Left ventricle myocardium inferior (tissue), 1 donor: ENCODE measurements at places on chromosomes 13 and 19. TPM values are rescaled to one million over a fixed set of nuclear protein-coding genes. Genes with fewer than 3 reads are reported as not detected.

Gene ZSCAN4
- total RNA-seq, result not detected

- no peak for DNase-seq
Observed at GRCh38 chr13:36325912-36326311, 20.3 kb downstream of the SPART start.

DNA sequence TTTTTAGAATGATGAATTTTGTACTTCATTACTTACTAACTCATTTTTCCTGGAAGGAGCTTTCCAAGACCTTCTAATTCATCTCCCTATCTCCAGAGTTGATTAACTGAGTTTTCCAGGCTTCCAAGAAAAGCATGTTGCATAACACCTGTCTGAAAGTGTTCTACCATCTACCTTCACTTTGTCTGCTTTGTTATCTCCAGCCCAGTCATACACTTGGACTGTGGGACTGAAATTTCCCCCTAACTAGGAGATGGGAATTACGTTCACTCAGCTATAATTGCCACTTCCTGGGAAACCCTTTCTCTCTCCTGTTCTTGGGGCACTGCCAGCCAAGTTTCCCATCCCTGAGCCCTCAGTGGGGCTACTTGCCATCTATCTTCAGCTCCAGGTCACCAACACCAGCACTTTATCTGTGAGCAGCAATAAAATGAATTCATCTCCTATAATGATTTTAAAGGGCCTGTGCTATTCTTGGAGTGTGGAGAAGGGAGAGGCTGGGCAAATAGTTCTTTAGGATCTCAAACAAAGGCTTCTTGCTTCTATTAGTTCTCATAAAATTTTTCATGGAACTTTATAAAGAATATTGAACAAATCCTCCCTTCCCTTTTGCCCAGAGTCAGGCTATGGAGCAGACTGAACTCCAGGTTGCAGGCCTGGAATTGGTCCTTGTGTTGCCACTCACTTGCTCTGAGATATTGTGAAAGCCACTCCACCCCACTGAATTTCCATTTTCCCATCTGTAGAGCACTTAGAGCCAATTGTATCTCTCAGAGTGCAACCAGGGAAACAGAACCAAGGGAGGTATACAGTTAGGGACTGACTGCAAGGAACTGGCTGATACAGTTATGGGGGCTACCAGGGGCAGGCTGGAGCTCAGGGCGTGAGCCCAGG is 17.8 kb upstream of the ATP12A start:
- DNase-seq, result no peak

Gene INSL3
- not detected for total RNA-seq

- DNase-seq, result peak; percentile 83
Observed at GRCh38 chr13:110340812-110341444, 33.8 kb downstream of the COL4A2 start.

Gene C1QTNF9B
- 2.1 TPM for total RNA-seq

DNA sequence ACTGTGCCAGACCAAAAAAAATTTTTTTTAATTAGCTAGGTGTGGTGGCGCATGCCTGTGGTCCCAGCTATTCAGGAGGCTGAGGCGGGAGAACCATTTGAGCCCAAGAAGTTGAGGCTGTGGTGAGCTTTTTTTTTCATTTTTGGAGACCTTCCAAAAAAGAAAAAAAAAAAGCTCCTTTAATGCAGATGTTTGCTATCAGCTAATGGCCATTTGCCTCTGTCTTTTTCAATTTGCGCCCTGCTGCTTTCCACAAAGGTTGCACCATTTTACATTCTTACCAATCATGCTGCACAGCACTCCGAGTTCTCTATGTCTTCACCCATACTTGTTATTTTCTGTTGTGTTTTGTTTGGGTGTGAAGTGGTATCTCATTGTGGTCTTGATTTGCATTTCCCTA is 15.6 kb upstream of the SMARCA4 start:
- DNase-seq, result no peak

Gene IER2
- 17.3 TPM for total RNA-seq

Gene ODAD3
- total RNA-seq, result 0.77 TPM

- DNase-seq, result no peak
Observed at GRCh38 chr19:33267706-33268105, 34.6 kb downstream of the CEBPA start.

GRCh38 chr19:33644284-33644836 is 22.6 kb downstream of the CHST8 start:
- DNase-seq, result no peak

GRCh38 chr19:54137699-54138488 is at the start of gene CNOT3:
Gene CNOT3 (plus strand): TSS chr19:54137762. CDS start chr19:54142979, 5,217 bp downstream.
- DNase-seq, result no peak

Gene PLEKHG2
- 14.1 TPM for total RNA-seq

DNA sequence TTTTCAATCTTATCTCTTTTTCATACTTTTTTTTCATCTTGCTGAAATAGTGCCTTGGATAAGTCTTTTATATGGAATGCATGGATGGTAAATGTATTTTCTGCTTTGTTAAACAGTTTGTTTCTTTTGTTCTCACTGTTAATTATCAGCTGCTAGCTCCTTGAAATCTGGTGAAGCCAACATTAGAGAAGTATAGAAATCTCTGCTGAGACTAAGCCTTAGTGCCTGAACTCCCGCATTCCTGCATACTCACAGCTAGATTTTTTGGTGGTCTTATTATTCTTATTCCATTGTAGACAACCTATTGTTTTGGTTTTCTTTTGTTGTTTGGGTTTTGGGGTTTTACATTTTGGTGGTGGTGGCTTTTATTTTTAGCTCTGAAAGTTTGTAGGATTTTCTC is 48.4 kb downstream of the DNAJC15 start:
- no peak for DNase-seq

DNA sequence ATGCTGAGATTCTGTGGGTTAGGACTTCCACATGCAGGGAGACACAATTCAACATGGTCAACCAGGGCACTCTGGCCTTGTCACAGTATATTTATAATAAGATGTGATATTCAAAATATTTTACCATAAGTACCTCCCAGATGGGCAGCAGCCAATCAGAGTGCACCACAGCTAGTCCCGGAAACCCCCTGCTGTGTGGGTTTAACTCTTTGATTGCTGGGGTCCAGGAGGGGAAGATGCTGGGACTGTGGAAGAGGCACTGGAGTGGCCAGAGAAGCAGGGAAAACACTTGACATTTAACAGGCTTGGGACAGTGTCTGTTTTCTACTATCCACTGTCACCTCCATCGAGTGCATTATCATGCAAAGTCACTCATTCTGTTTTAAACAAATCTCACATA is 99.0 kb downstream of the MBNL2 start:
- DNase-seq, result no peak

Gene RFPL4A
- not detected for total RNA-seq

Gene CEACAM16
- not detected for total RNA-seq

- peak; percentile 66 for DNase-seq
Observed at GRCh38 chr19:1064661-1065605, 2.0 kb upstream of the ARHGAP45 start.

GRCh38 chr19:10288662-10289166 is 1.0 kb upstream of the ICAM5 start:
- no peak for DNase-seq

GRCh38 chr13:39559847-39560246 is 43.1 kb downstream of the LHFPL6 start:
- no peak for DNase-seq

- DNase-seq, result peak; percentile 56
Observed at GRCh38 chr13:26486550-26486949, 70.9 kb upstream of the WASF3 start.

DNA sequence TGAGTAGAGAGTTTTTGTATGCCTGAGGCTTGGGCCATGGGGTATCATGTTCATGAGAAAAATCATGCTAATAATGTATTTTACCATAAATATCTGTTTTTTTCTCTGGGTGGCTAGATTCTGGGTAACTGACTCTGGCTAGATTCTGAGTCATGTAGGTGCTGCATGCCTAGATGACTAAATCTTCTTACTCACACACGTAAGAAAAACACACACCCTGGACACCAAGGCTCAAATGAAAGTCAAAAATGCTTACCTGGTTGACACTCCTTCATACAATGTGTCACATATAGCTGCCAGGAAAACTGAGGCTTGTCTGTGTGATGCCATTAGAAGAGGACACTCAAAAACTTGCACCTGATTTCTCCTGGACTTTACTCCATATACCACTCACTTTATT is 597.4 kb upstream of the SLITRK1 start:
- no peak for DNase-seq

Gene IGFL1
- not detected for total RNA-seq

Gene ADGRL1
- total RNA-seq, result 16.1 TPM

Gene C5AR2
- total RNA-seq, result 0.38 TPM

Gene LRRC25
- 2.4 TPM for total RNA-seq

DNA sequence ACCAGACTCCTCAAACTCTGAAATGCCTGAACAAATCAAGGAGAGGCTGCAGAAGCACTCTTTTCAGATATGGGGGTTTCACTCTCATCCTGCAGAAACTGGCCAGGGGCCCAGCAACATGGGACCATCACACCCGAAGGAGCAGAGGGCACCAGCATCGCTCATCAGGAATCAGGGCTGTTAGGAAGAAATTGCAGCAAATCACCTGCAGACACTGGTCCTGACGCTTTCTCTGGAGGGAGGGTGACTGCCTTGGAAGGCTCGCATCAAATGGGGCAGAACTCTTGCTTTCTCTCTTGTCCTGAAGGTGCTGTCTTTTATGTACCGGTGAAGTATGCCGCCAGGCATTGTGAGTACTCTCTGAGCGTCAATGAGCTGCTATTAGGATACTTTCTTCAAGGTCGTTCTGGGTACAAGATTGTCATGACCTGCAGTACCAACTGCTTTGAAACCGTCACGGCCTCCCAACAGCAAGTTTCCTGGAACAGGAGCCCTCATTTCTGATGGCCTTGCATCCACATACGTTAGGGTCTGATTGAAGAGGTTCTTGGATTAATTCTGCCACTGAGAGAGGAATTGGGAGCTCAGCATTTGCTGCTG is 155.7 kb upstream of the SOX1 start:
- no peak for DNase-seq

DNA sequence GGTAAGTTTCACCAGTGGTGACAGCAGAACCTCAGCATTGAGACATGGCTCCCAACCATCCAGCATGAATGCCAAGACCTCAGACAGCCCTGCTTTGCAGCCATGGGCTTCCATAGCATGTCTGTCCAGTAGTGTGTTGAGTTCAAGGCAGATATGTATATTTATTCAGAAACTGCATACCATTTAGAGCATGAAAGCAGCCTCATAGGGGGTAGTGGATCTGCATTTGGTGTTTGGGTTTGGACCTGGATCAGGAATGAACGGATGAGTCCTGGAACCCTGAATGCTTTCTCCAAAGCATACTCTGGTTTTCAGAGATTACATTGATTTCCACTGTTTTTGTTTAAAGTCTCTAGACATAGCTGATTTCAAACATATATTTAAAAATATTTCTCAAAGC is 114.3 kb downstream of the ESD start:
- no peak for DNase-seq

DNA sequence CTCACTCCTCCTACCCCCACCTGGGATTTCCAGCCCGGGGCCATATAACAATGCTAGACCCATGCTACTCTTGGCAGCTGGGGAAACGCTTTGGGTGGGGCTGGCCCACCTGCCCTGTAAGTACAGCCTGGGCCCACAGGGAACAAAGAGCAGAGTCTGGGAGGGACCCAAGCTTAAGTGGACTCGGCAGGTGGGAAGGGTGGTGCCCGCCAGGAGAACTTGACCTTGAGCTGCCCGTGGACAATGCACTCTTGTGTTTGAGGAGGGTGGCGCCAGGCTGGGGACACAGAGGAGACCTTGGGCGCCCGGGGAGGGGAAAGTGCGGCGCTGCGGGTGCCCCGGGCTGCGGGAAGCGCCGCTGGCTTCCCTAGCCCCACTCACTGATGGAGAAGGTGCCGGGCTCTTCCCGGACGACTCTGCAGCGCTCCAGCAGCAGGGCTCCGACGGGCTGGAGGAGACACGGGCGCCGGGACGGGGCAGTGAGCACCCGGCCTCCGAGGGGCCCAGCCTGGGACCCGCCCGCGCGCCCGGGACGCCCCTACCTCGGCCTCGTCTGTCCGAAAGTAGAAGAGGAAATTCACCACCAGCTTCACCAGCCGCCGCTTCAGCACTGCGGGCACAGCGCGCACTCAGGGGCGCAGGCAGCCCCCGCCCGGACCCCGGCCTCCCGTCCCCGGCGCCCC is 607 bp downstream of the PLEKHJ1 start:
- peak; percentile 42 for DNase-seq

DNA sequence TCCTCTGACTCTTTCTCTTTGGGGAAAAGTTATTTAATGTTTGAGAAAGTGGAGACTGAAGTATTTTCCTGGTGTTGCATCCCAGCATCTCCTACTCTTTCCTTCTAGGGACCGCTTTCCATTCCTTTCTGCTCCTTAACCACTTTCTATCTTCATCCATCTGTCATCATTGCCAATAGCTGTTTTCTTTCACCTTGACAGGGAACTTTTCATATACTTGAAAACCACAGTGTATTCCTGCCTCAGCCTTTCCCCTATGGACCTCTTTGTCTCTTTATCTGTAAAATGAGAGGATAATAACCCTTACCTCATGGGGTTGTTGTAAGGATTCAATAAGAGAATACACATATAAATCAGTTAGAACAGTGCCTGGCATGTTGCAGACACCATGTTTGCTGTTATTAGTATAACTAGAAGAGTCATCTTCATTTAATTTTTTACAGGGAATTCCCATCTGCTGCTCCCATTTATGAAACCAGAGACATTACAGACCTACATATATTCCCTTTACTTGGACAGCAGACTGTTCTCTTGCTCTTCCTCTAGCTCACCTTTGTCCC is 31.8 kb downstream of the LCP1 start:
- no peak for DNase-seq

Gene ZBTB32
- total RNA-seq, result not detected
